ENCODE measurements at places on chromosomes 11 and 22.

DNA sequence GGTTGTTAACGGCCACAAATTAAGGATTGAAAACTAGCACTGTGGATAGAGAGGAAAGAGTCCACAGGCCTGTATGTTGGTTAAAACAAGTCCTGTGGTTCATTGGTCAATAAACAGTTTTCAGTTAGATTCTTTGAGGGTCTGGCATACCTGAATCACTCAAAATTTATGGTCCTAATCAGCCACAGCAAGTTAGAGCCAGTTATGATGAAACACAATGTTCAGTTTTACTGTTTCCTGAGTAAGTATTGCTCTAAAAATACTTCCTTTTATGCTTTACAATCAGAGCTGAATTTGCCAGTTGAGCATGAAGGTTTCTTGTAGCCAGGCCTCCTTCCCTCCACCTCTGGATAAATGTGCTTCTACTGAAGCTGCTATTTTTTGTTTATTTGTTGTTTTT lies 12.9 kb upstream of the CAT start:
- no peak for DNase-seq

GRCh38 chr11:77040889-77041288 lies 6.7 kb downstream of the B3GNT6 start:
- DNase-seq: no peak

DNA sequence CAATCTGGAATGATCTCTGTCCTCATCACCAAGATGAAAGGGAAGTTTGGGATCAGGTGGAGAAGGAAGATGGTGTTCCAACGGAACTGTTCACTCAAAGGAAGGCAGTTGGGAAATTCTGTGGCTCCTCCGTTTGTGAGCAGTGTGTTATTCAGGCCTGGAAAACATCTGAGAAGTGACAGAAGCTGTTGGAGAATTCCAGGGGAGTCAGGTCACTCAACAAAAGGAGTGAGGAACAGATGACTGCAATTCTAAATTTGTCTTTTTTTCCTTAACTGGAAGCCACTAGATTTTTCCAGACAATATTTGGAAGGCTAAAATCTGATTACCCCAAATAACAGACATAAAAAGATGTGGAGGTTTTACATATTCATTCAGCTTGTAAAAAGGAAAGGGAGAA lies 107.8 kb downstream of the CD44 start:
- no peak for DNase-seq

GRCh38 chr11:65274735-65275682 lies 13.2 kb downstream of the POLA2 start:
- peak; percentile 56 for DNase-seq

DNA sequence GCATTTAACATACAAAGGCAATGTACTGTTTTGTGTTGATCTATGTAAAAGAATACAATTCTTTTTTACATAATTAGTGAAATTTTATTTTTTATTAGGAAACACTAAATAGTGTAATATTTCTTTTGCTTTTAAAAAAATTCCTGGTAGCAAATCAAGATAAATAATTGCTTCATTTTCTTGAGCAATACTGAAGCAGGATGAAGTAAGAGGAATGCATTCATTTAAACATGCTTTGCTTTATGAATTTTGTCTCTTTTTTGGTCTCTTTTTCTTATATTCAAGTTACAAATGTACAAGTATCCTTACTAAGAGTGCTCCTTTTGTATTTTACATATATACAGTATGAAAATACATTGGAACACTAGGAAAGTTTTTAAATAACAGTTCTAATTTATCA lies 144.4 kb upstream of the TEAD1 start:
- DNase-seq: no peak

DNA sequence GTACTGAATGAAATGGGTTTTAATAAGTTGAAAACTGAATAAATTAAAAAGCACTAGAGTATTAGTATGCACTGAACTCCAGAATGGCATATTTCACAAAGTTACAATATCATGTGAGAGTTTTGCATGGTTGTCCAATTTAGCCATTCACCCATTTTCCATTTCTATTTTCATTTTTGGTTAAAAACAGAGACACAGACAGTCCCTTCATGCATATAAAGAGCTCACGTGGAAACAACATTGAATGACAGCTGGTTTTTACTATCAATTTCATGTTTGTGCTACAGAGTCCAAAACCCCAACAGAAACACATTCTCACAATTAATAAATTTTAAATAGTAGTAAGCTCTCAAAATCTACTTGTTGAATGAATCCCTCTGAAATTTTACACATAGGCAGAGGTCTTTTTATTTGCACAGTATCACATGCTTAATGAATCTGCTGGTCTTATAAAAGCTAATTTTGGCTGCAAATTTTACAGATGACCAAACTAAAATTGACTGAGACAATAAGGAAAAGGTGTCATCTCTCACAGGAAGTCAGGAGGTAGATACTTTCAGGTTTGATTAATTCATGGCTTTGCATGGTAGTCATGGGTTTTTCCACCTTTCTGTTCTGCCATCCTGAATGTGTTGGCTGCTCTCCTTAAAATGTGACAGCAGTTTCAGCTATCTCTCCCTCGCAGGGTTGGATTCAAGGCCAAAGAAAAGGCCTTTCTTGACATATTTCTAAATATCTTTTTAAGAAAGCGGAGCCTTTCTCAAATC lies 20.6 kb upstream of the DDI1 start:
- DNase-seq: no peak

DNA sequence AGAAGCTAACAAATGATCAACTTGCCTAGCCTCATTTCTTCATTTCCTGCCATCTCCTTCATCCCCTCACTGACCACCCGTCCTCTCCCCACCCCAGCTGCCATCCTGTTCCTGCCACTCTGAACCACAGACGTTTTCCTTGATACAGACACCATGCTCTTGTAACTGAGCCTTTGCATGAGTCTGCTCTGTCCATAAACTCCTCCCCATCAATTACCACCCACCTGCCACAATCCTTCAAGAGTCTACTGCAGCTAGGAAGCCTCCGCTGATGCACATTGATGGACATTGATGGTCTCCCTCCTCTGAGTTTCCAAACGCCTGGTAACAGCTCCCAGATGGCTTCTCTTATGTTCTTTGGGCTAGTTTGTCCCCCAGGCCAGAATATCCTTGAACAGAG lies 193.8 kb downstream of the DBX1 start:
- no peak for DNase-seq

- DNase-seq: no peak
Observed at GRCh38 chr11:122664188-122664587, 8.7 kb downstream of the UBASH3B start.

- no peak for DNase-seq
Observed at GRCh38 chr22:42152661-42153270, 22.2 kb upstream of the CYP2D6 start.

DNA sequence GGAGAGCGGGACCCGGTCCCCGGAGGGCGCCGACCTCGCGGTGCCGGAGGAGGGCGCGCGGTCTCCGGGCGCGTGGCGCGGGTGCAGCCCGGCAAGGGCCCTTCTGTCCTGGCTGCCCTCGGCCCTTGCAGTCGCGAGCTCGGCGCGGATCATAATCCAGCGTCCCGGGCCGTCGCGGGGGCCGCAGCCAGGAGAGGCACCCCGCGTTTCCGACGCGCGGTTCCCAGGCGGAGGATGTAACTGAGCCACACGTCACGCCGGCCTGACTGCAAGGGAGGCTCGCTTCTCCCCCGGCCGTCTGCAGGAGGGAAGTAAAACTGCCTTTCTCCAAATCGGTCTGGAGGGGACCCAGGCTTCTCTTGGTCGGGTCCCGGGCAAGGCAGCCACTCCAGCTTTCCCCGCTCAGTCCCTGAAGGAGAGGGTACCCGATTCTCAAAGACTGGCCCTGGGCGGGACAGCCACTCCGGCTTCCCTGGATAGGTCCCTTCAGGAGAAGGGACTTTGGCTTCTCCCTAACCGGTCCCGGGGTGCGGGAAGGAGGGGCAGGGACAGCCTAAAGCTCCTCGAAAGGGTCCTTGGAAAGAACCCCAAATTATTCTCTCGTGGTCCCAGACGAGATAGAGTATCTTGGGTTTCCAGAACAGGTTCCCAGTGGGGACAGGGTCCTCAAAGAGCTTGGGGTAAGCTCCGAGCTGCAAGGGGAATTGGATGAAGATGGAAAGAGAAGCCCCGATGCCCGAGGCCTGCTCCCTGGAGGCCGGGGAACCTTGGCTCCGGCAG lies 836 bp downstream of the SPON1 start:
- DNase-seq: no peak

GRCh38 chr11:116427337-116427902 lies 345.4 kb downstream of the BUD13 start:
- no peak for DNase-seq

GRCh38 chr11:69156673-69157155 lies 979 bp downstream of the SMIM38 start:
- DNase-seq: no peak

DNA sequence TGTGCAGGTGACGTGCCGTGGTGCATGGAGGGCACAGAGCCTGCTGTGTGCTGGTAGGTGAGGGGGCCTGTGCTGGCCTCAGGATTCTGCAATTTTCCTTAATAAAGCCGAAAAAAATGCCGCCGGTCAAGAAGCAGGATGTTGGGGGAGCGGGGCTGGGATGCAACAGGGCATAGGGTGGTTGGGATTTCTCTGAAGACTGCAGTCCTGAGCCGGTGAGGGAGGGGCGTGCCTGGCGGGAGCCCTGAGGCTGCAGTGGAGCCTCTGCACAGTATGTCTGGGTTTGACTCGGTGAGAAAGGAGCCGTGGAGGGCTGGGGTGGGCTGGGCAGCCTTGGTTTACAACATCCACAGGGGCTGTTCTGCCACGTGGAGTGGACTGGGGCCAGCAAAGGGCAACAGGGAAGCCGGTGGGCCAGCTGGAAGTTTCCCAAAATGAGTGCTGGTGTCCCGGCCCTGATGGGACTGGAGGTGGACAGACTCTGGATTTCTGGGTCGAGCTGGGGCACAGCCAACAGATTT lies 1.3 kb downstream of the CDHR5 start:
- DNase-seq: no peak

GRCh38 chr11:65942531-65942930 lies 2.7 kb upstream of the TSGA10IP start:
- DNase-seq: no peak

DNA sequence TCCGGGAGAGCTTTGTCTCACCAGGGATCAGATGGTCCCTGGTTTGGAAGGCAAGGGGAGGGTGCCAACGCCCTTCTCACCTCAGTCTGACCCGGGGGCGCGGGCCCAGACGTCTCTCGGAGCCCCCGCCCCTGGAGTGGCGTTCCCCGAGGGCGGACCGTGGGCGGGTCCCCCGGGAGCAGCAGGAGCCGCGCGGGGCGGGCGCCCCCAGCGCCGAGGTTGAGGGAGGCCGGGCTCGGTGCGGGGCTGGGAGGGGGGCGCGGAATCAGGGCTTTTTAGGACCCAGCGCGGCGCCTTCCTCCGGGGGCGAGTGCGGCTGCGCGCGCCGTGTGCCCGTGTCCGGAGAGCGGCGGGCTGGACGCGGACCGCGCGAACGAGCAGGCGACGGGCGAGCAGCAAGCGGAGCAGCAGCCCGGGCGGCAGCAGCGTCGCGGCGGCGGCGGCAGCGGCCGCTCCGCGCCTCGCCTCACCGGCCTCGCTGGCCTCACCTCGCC lies at the start of gene KCNC1:
TSS of gene KCNC1 (plus strand) at position 364 of the 494 bp plus-strand sequence. CDS start 1,222 bp downstream, outside the sequence.
- DNase-seq: peak; percentile 74

DNA sequence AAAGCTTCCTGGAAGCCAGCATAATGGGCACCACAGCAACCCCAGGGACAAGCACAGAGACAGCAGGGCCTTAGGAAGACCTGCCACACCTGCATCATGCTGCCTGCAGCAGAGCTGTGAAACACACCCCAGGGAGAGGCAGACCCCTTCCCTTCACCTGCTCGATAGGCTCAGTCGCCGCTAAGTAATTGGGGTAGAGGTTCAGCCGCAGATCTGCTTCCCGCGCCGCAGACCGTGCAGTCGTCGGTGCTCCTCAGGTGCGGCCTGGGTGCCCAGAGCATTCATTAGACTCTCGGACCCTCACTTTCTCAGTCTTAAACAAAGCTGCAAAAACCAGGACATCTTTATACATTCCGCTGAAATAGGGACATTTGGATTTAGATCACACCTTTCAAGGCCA lies 2.9 kb downstream of the DUSP18 start:
- no peak for DNase-seq

DNA sequence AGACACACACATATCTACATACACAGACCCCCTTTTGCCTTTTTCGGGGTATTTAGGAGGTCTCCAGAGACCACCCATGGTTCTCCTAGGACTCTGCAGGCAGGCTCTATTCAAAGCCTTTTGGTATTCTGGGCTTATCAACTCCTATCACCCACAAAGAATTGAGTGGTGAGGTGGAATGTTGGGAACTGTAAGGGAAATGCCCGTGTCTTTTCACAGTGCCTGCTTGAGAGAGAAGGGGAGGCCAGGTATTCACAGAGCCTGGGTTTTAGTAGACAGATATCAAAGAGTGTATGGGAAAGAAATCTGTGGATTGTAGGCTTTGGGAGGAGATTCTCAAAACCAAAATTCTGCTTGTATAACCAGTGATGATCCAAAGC lies 44.0 kb upstream of the CSNK2A3 start:
- DNase-seq: no peak

GRCh38 chr11:17548444-17548843 lies 1.4 kb downstream of the OTOG start:
- DNase-seq: no peak

DNA sequence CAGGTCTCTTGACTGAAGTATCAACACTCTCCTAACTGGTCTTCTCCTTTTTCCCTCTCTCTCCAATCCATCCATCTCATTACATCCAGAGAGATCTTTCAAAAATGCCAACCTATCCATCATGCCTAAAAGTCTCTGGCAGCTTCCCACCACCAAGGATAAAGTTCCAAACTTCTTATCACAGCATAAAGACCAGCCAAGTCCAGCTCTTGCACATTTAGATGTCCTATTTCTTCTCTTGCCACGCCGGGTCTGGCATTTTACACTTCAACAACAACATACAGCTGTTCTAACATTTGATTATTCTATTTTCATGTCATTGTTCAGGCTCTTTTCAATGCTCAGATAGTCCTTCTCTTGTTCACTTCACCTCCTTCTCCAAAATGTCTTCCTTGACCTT lies 70.6 kb downstream of the RELT start:
- DNase-seq: no peak

DNA sequence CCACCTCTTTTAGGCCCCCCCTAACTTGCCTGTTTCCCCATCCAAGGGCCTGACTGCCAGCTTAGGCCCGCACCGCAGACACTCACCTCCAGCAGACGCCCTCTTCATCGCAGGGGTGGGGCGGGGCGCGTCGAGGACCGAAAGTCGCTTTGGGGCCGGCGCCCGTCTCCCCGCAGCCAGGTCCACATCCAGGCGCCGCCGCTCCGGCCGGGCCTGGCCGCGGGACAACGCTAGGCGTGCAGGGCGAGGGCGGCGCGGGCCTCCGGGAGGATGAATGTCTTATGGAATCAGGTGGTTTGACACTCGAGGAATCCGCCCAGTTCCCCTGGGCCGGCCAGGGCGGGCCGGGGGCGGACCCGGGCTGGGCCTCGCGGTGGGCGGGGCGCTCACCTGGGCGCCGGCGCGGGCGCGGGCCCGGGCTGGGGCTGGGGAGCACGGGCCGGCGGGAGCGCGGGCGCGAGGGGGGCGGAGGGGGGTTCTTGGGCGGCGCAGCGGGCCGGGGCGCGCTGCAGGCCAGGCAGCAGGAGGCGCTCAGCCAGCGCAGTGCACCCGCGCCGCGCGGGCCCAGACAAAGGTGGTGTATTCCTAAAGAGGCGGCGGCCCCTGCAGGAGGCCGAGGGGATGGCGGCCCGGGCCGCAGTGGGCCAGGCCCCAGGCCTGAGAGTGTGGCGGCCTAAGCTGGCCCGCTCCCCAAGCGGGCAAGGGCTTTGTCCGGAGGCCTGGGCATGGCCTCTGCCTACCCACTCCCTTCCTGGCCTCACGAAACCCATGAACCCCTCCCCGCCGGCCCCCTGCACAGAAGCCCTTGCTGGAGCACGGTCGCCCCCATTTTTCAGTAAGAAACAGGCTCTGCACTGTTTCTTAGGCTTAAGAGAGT lies 177.6 kb downstream of the IGLL1 start:
- DNase-seq: peak; percentile 57

Data from NCI-H2081 (cell line).